MV-4-11 (cell line): ENCODE measurements at places on chromosomes 12 and 14.

- peak; percentile 86 for DNase-seq
These were observed 44.2 kb downstream of the BBS10 start for GRCh38 chr12:76303989-76304460.

DNA sequence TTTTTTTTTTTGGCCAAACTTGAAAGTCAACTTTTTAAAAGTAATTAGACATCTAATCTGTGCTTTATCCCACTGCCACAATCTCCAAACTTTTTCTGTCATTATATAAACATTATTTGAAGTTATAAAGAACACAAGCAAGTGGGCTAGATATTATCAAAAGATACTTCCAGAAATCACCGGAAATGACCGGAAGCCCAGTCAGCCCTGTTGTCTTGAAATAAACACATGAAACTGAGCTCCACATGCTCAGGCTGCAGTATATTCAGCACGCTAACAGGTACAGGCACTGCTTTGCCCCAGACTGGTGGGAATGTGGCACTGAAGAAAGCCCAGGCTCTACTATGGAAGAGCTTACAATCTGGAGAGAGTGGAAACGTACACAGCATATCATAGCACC lies 158.9 kb upstream of the PLEKHG7 start:
- DNase-seq = no peak

GRCh38 chr12:68899251-68899771 lies 33.7 kb downstream of the CPM start:
- DNase-seq = peak; percentile 15

DNA sequence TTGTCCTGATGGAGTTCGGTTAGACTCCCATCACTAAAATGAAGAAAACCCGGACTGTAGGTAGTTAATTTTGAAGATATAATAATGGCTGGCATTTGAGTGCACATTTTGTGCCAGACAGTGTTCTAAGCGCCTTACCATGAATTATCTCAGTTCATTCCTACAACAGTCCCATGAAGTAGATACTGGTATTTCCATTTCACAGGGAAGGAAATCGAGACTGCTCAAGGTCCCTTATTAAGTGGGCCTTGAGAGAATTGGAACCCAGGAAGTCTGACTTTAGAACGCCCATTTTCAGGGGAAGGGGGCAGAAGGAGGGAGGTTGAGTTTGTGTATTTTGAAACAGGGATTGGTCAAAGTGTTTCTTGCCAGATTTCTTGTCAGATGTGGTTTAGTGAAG lies 855 bp downstream of the MNAT1 start:
- DNase-seq = no peak

GRCh38 chr12:75642226-75642625 lies 130.8 kb upstream of the KRR1 start:
- peak; percentile 22 for DNase-seq

DNA sequence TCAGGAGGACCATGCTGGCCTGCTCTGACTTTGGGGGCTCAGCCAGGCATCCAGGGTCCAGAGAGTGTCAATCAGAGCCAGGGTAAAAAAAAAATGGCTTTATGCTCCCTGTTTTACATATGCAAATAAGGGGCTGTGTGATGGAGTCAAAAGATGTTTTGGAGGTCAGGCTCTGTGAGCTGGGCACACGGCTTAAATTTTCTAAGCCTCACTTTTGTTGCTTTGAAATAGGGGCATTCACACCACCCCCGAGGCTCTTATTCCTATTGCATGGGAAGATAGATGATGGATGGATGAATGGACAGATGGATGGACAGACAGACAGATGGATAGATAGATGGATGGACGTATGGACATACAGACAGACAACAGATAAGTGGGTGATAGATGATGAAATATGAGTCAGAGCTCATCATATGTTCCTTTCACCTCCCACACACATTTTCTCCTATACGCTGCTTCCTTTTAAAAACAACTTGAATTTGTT lies 42.7 kb downstream of the RIN3 start:
- DNase-seq = no peak

- DNase-seq = no peak
These were observed 825 bp upstream of the CCDC85C start for GRCh38 chr14:99604766-99605298.

- no peak for DNase-seq
These were observed 362.9 kb downstream of the RAD51B start for GRCh38 chr14:68182492-68182891.

DNA sequence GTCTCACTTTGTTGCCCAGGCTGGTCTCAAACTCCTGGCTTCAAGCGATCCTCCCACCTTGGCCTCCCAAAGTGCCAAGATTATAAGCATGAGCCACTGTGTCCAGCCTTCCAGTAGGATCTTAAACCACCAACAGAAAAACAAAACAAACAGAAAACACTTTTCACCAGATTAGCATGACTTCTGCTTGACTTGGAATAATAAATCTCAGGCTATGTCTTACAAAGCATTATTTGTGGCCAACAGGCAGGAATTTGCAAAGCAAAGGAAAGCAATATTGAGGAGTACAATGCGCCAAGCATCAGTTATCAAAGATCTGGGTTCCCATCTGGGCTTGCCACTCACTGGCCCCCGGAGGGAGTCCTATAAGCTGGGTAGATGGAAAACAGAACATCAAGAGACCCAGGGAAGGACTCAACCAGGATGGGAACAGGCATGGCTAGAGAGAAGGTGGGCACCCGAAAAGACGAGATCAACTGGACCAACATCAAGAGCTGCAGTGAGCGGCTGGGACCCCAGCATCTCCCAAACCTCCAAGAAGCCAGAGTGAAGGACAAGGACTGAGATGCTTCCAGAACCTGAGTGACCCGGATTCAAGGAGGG lies 101.2 kb downstream of the TMEM30B start:
- no peak for DNase-seq

DNA sequence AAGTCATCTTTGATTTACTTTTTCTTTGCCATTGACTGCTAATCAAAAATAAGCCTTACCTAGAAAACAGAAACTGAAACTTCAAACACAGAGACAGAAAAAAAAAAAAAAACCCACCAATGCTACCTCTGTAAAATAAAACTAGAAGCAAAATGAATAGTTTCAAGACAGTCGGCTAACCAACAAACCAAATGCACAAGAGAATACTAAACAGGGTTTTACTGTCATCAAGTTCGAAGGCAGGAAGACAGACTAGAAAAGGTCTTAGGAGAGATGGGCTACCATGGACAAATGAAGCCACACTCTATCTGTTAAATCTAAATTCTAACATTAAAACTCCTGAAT lies 59.5 kb downstream of the SEL1L start:
- no peak for DNase-seq

GRCh38 chr14:92924247-92924646 lies 1.3 kb downstream of the CHGA start:
- no peak for DNase-seq

DNA sequence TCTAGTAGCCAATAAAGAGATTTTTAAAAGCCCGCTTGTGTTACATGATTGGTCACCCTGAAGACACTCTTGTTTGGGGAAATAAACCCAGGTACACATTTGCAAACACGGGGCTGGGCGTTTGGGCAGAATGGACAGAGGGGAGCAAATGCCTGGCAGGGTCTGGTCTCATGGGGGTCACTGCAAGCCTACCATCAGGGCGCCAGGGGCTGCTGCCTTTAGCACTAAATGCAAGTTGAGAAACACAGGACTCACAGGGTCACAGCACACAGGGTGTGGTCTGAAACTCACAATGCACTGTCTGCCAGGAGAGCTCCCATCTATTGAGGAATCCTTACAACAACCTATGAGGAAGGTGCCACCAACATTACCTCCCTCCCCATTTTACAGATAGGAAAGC lies 62.6 kb downstream of the CHGA start:
- DNase-seq = no peak
